ENCODE measurements at places on chromosomes 2 and 18.
A peak's percentile ranks its signal among the peaks of the same experiment; 100 is the strongest.

- DNase-seq = peak; percentile 2
Measured at GRCh38 chr2:149538138-149538833, 49.3 kb downstream of the MMADHC start.

DNA sequence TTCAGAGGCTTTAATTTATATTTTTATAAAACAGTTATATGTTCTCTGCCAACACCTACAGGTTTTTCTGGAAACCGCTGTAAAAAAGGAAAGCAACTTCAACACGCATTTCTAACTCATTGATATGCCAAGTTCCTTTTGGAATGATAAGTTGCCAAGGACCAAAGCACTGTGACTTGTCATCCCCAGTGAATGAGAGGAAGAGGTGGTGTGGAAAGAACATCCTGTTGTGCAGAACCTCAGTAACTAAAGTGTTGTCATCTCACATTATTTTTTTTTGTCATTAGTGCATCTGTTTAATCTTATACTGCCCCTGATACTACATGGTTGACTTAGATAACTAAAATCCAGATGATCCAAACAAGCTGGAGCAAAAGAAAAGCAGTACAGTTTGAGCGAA, 96.0 kb upstream of the NEUROD1 start:
- no peak for DNase-seq

DNA sequence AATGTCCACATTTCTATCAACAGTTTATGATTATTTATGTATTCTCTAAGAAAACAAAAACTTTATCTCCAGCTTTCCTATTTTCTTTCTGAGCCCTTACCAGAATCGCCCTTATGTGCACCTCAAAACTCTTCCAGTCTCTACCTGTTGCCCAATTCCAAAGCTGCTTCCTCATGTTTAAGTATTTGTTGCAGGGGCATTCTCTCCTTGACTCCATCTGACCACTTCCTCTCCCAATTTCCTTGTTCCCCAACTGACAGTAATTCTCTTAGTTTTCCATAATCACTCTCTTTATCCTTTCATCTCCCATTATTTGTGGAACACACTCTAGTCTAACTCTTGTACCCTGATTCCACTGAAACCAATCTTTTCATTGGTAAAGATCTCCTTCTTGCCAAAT, 105.4 kb upstream of the RBBP8 start:
- DNase-seq = no peak

DNA sequence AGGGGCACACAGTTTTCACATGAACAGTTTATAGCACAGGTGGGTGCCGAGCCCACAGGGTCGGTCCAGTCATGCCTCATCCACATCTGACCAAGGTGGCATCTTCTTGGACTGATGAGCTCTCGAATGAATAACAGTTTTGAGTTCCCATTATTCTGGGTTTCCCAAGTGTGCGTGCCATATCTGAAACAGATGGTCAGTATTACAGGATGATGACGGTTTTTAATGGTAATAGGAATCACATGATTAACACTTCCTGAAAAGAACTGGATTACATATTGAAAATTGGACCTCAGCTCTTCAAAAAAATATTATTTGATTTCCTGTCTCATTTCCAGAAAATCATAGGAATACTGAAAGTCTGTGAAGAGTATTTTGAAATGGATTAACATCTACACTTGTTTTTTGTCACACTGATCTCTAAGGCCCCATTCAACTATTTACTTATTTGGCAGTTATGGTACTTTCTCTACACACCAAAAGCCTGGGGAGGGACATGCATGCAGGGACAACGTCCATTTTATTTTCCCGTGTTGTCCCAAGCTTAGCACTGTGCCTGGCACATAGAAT, 22.2 kb upstream of the NAB1 start:
- no peak for DNase-seq

- DNase-seq = no peak
Measured at GRCh38 chr2:127078666-127079270, 28.2 kb downstream of the BIN1 start.

DNA sequence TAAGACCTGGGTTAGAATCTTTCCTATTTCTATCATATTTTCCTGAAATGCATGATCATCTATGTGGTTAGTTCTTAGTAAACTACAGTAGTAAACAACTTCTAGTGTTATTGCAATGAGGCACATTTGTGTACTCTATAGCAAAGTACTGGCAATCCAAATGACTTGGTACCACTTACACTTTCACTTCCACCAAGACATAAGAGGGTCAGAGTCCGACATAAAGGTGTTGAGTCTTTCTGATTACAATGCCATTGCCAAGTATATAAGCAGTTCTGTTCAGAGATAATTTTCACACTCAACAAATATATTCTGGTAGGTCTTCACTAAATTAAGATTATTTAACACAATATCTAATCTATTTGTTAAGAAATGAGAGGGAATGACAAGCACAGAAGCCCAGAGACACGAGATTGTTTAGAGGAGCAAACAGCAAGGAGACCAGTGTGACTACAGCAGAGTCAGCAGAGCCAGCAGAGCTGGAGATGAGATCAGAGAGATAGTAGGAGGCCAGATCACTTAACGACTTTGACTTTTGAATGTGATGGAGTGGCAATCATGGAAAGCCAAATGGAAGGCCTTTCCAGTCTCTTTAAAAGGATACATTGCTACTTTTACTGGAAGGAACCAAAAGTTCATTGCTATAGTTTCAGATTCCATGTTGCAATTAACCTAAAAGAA, 27.5 kb downstream of the SOS1 start:
- DNase-seq = no peak

DNA sequence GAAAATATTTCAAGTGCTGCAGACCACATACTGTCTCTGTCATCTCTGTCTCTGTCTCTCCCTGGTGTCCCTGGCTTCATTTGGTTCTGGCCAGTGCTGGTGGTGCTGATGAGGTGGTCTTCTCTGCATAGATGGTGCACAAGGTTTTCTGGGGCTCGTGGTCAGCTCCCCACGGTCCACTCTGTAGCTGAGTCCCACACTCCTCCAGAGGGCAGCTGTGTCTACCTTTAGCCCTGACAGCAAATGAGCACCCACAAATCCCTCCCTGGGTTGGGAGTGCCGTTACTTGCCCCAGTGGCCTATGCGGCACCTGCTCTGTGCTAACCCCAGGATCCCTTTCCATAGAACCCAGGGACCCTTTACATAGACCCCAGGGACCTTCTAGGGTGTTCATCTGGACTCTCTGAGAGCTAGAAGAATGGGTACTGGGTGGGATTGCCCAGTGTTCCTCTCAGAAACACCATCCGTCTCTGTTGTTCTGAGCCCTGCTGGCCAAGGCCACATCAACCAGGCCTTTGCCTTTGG, 129.3 kb downstream of the CAPN13 start:
- no peak for DNase-seq

DNA sequence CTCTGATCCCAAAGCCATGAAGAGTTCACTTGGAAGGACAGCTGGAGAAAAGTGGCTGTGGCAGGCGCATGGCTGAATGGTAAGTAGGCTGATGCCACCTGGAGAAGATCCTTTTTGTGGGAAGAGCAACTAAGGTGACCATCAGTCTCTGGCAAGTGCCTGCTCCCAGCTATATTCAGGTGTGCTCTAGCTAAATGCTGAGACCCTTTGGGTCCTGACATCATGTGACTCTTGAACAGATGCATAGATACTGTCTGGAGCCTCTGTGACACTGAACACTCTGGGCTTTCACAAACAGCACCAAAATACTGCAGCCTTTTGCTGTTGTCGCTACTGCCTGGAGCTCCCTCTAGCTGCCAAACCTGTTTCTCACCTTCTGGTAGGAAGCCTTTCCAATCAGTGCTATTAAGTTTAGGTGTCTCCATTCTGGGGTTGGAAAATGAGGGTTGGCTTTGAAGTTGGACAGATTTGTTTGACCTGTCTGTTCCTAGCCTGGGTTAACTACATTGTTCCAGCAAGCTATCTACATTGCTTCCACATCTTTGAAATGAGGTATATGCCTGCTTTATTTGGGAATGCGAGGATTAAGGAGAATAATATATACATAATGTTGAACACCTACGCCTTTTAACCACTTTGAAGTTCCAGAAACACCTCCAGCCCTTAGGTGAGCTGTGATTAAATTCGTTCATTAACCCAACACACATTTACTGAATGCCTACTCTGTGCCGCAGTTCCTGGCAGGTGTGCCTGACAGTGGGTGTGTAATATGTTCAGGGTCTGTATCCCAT, 3.1 kb downstream of the EGR4 start:
- no peak for DNase-seq

GRCh38 chr2:29255004-29255403, 139.8 kb downstream of the CLIP4 start:
- DNase-seq = no peak

DNA sequence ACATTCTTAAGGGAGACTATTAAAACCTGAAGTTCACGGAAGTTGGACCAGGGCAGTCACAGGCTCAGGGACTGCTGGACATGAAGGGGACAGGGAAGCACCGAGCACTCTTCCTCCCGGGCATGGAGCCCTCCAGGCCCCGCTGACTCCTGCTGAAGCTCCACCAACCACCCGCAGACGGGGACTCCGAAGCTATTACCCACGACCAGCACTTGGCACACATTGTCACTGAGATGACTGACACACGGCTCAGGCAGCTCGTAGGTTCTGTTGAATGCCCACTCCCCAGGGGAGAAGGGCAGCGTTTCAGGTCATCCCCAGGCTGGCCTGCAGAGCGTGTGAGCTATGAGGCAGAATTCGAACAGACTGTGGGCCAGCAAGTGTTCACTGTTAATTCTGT, 234.8 kb downstream of the NDUFA10 start:
- no peak for DNase-seq

DNA sequence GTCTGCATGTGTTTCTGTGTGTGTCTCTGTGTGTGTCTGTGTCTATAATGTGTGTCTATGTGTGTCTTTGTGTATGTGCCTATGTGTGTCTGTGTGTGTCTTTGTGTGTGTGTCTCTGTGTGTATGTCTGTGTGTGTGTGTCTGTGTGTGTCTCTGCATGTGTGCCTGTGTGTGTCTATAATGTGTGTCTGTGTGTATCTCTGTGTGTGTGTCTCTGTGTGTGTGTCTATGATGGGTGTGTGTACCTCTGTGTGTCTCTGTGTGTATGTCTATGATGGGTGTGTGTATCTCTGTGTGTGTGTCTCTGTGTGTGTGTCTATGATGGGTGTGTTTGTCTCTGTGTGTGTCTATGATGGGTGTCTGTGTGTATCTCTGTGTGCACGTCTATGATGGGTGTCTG, 126.2 kb upstream of the GPC1 start:
- DNase-seq = no peak

DNA sequence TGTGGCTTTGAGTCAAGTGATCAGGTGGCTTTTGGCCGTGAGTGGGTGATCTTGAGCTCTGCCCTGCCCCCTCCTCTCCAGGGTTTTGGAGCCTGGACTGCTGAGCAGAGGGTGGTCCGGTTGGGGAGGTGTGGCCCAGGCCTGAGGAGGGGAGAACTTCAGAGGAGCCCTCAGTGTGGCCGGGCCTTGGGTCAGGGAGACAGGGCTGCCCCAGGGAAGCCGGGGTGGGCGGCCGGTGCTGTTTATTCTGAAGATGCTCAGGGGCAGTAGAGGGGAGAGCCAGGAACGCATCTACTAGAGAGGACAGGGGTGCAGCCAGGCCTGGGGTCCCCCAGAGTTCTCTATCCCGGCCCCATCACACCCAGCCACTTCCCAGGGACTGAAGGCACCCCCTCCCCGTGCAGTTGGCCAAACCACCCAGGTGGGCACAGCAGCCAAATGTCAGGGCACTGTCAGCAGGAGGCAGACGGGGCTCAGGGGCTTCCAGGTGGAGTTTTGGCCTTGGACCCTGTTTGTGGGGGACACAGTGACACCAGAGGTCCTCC, 963 bp downstream of the ERFE start:
- DNase-seq = no peak

DNA sequence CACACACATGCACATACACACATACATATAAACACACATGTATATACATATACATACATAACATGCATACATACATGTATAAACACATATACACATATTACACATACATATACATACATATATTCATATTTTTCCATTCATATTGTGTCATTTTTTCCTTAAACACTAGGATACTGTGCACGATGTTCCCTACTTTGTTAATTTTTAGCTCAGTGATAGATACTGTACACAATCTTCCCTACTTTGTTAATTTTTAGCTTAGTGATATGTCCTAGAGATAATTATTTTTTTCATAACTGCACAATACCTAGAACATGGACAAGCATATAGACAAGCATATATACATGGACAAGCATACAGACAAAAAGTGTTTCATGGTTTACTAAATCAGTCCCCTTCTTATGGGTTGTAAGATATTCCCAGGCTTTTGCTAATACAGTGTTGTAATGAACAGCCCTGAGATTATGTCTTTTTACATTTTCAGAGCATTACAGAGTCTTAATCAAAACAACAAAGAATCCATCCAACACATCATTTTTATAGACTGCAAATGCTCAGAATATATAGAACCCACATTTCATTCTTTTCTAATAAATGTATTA, 75.6 kb downstream of the PID1 start:
- no peak for DNase-seq

DNA sequence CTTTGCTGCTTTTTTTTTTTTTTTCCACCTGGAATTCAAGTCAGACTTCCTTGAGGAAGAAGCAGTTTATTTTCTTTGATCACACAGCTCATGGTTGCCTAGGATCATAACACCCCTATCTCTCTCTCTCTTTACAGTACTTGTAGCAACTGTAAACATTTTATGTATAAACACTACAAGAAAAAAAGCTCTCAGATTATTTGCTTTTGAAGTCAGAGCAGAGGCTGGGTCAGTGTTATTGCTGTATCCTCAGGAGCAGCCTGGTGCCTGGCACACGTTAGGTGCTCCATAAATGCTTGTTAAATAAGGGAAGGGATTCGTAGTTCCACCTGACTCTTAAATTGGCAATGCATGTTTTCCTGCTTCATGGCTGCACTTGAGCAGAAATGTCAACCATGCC, 221.2 kb downstream of the TGIF1 start:
- DNase-seq = no peak
